ENCODE measurements at places on chromosomes 11 and 22. TPM values are rescaled to one million over a fixed set of nuclear protein-coding genes. Genes with fewer than 3 reads are reported as not detected.

The ALG12 gene
- 9.4 TPM for total RNA-seq

The PHLDA2 gene
- total RNA-seq: 105 TPM

The ASRGL1 gene
- total RNA-seq: 12.2 TPM

The FGF19 gene
- 0.12 TPM for total RNA-seq

The PGM2L1 gene
- total RNA-seq: 21.5 TPM

The MDK gene
- total RNA-seq: 18.6 TPM

The OR8B4 gene
- total RNA-seq: not detected

The NUDT22 gene
- total RNA-seq: 30.0 TPM

The PLEKHB1 gene
- total RNA-seq: 1.3 TPM

The PHLDB1 gene
- 7.3 TPM for total RNA-seq

The KREMEN1 gene
- total RNA-seq: 2.6 TPM

The IGLL1 gene
- not detected for total RNA-seq

The CCDC34 gene
- total RNA-seq: 30.0 TPM

The TMEM132A gene
- 92.5 TPM for total RNA-seq

The SLC22A8 gene
- total RNA-seq: not detected

The ELFN2 gene
- 6.0 TPM for total RNA-seq

The TBX10 gene
- total RNA-seq: not detected

The HEPHL1 gene
- total RNA-seq: not detected

The PRG2 gene
- total RNA-seq: not detected

The PNPLA5 gene
- total RNA-seq: not detected

The EFCAB6 gene
- total RNA-seq: 0.41 TPM

The RBMXL2 gene
- total RNA-seq: not detected

The KRTAP5-7 gene
- not detected for total RNA-seq

The UBQLNL gene
- total RNA-seq: not detected

The OR2D2 gene
- total RNA-seq: not detected

The MPZL2 gene
- 0.06 TPM for total RNA-seq

The TIGD3 gene
- 0.90 TPM for total RNA-seq

The OR5T1 gene
- total RNA-seq: not detected

The MS4A6E gene
- not detected for total RNA-seq

The TIMM10 gene
- 175 TPM for total RNA-seq

The DBX1 gene
- not detected for total RNA-seq

The FAM111B gene
- total RNA-seq: 7.4 TPM

The IFITM10 gene
- total RNA-seq: 2.3 TPM

The OR8A1 gene
- total RNA-seq: not detected

The GGT5 gene
- 4.0 TPM for total RNA-seq

The PLAAT5 gene
- not detected for total RNA-seq

The SMTNL1 gene
- not detected for total RNA-seq

The SERPIND1 gene
- total RNA-seq: not detected

The OR52E8 gene
- not detected for total RNA-seq

The PRODH gene
- total RNA-seq: 1.3 TPM
